ENCODE measurements at places on chromosomes 2 and 18.

DNA sequence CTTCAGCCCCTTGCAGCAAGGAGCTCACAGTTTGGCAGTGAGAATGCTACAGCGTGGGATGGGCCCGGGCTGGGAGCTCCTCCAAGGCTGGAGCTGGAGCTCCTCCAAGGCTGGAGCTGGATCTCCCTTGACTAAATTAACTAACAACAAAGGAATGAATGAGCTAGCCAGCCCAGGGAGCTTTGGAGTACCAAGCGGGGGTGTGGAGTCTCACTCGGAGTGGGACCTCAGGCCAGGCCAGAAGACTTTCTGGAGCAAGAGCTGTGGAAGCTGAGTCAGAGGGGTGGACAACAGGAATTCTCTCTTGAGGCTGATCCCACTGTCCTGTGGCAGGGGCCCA is 244.7 kb upstream of the HS6ST1 start:
- no peak for DNase-seq

GRCh38 chr2:54666634-54667265 is 56.7 kb upstream of the EML6 start:
- no peak for DNase-seq

DNA sequence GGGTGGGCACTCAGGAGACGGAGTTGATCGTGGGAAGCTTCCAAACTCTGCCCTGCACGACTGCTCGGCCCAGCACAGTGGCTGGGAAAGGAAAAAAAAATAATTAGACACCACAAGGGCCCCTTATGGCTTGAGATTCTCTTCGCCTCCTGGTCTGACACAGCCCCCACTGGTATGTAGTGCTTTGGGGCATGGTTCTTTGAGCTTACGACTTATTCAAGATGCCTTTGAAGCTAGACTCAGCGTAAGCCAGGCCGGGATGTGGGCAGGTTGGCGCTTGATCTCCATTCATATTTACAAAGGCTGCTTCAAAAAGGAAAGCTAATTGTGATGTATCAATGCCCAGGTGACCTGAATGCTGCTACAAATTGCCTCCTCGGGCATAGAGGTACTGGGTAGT is 50.5 kb downstream of the CXCR4 start:
- no peak for DNase-seq

- DNase-seq: peak; percentile 88
These were observed 13.1 kb downstream of the GNLY start for GRCh38 chr2:85707304-85707703.

DNA sequence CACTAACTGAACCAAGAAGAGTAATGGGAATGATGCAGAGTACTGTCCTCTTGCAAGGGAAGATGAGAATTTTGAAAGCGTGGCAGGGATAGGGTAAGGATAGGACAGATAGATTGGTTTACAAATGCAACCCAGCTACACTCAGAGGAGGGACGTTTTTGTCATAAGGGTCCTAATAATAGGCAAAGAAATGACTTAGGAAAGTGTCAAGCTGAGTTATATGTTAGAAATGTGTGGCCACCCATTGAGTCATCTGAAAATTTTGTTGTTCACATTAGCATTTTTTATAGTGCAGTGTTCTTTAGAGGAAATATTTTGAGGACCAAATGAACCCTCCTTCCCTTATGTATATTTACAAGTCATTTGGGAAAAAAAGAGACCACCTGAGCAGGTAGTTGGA is 137.5 kb downstream of the PHLPP1 start:
- no peak for DNase-seq

DNA sequence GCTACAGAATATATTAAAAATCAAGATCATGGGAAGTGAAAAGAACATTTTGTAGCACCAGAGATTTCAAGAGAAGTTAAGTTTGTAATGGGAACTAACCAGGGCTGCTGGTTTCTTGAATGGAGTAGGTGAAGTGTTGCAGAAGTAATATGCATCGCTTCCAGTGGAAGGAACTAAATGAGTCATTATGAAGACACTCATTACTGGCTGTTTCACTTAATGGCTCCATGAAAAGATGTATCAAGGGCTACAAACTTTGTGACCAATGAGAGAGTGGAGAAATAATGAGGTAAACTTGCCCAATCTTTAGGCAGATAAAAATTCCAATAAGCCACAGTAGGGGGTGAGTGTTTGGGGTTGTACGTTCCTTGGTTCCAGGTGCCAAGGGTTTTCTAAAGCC is 380.4 kb upstream of the POU3F3 start:
- DNase-seq: no peak

All from T-cell (primary cell).